HCT116 (cell line): ENCODE measurements at places on chromosomes 3 and 15. TPM values are rescaled to one million over a fixed set of nuclear protein-coding genes. Genes with fewer than 3 reads are reported as not detected.

GRCh38 chr15:45821390-45821789 is 186.6 kb downstream of the SQOR start:
- DNase-seq = no peak
- no peaks in the 10 kb centered on the region for H3K4me1 ChIP-seq
- no peak overlapping the region for H3K27ac ChIP-seq
- H3K4me3 ChIP-seq = no peak overlapping the region

DNA sequence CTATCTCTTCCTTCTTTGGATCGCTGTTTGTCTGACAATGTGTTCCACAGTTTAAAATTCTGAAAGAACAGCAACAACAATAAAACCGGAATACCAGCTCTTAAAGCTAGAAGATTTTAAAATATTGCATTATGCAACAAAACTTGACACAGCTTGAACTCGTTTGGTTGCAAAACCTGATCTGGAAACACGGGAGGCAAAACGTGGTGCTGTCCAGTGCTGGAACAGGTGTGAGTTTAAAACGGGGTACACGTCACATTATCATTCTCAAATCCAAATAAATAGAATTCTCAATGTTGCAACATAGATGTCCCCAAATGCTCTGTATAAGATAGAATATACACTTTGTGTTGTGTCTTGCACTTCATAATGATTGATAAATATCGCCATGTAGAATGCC is 110.9 kb upstream of the LYSMD4 start:
- H3K27me3 ChIP-seq = peaks cover 56% of the 10 kb centered on the region
- H3K27ac ChIP-seq = no peak overlapping the region
- H3K4me1 ChIP-seq = no peaks in the 10 kb centered on the region
- DNase-seq = no peak
- H3K4me3 ChIP-seq = no peak overlapping the region

DNA sequence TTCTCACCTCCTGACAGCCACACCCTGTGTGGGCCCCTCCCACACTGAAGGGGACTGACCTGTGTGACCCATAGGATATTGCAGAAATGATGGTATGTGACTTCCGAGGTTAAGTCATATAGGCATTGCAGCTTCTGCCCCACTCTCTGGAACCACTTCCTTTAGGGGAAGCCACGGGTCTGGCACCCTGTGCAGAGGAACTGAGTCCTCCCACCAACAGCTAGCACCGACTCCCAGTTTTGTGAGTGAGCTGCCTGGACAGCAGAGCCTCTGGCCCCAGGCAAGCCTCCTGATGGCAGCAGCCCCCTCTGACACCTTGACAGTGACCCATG is 24.6 kb upstream of the SLC6A6 start:
- no peak overlapping the region for H3K4me3 ChIP-seq
- peaks cover 8% of the 10 kb centered on the region for H3K4me1 ChIP-seq
- H3K27me3 ChIP-seq = no peaks in the 10 kb centered on the region
- DNase-seq = no peak
- no peak overlapping the region for H3K27ac ChIP-seq

GRCh38 chr3:69178838-69179739 is 56.7 kb upstream of the LMOD3 start:
- H3K4me3 ChIP-seq = no peak overlapping the region
- DNase-seq = no peak
- H3K36me3 ChIP-seq = no peaks in the 10 kb centered on the region
- H3K27ac ChIP-seq = no peak overlapping the region

GOLGA8Q gene
- total RNA-seq = not detected

DNA sequence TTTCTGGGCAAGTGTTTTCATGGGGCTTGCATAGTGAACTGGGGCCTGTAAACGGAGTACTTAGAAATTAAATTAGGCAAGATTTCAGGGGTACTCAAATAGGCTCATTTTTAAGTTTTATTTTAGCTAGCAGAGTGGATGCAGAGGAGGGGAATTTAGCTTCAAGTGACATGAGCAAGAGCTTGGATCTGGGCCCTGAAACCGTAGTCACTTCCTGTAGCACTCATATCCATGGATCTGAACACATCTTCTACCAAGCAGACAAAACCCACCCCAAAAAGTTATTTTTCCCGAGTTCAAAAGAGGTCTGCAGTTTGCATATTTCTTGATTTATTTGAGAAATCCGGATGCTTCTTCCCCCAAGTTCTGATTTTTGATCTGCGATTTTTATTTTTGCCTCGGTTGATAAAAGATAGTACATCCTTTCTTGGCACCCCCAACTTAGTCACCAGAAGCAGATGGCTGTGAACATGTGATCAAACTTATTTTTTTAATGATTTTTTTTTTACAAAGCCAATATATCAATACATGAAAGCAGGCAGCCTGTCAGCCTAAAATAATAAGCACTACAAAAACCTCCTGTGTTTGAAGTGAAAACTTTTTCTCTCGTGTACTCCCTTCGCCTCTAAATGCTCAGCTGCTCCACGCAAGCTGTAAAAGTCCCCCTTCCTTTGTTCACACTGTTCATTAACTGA is 36.6 kb upstream of the STT3B start:
- no peaks in the 10 kb centered on the region for H3K27me3 ChIP-seq
- no peaks in the 10 kb centered on the region for H3K4me1 ChIP-seq
- no peaks in the 10 kb centered on the region for H3K36me3 ChIP-seq
- H3K4me3 ChIP-seq = no peak overlapping the region

FRMD5 gene
- 27.2 TPM for total RNA-seq

GRCh38 chr3:152030320-152030719 is 156.9 kb downstream of the SUCNR1 start:
- no peak overlapping the region for H3K27ac ChIP-seq
- H3K36me3 ChIP-seq = 0 out of 2 replicates have a peak, but pooled peaks cover 3% of the 10 kb centered on the region
- no peak overlapping the region for H3K4me3 ChIP-seq
- peaks cover 16% of the 10 kb centered on the region for H3K4me1 ChIP-seq
- no peak for DNase-seq

DNA sequence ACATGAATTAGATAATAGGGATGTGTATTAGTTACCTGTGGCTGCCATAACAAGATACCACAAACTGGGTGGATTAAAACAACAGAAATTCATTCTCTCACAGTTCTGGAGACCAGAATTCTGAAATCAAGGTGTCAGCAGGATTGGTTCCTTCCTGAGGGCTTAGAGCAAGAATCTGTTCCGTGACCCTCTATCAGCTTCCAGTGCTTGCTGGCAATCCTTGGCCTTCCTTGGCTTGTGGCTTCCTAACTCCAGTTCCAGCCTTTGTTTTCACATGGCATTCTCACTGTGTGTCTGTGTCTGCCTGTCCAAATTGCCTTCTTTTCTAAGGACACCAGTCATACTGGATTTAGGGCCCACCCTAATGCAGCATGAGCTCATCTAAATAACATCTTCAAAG is 94.4 kb upstream of the NR2E3 start:
- no peak overlapping the region for H3K4me3 ChIP-seq
- no peaks in the 10 kb centered on the region for H3K36me3 ChIP-seq
- no peaks in the 10 kb centered on the region for H3K27me3 ChIP-seq
- no peak for DNase-seq

GRCh38 chr15:90901175-90902039 is 1.7 kb upstream of the MAN2A2 start:
- peaks cover 20% of the 10 kb centered on the region for H3K4me1 ChIP-seq
- no peaks in the 10 kb centered on the region for H3K27me3 ChIP-seq
- H3K4me3 ChIP-seq = peak overlapping the region; percentile 84
- DNase-seq = no peak
- H3K36me3 ChIP-seq = peaks cover 10% of the 10 kb centered on the region; the same call in 1 of the 2 replicates

KIF15 gene
- 20.9 TPM for total RNA-seq

ERICH6 gene
- total RNA-seq = not detected

CPA3 gene
- total RNA-seq = not detected

SEMA3G gene
- total RNA-seq = 4.2 TPM

DNA sequence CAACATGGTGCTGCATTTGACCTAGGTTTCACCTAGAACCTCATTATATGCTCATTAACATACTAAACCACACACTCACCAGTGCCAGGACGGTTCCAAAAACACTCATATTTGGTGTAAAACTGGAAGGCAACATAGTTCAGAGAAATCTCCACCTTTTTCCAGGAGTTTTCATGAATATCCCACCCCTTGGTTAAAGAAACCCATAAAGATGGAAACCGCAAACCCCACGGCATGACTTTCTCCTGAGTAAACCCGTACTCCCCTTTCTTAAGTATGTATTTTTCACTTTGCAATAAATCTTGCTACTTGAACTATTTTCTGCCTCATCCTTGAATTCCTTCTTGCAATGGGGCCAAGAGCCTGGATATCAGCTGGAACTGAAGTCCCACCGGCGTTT is 379.3 kb downstream of the MAGI1 start:
- no peaks in the 10 kb centered on the region for H3K36me3 ChIP-seq
- H3K4me1 ChIP-seq = no peaks in the 10 kb centered on the region; the same call in 1 of the 2 replicates
- no peaks in the 10 kb centered on the region for H3K27me3 ChIP-seq
- H3K4me3 ChIP-seq = no peak overlapping the region
- no peak for DNase-seq

DNA sequence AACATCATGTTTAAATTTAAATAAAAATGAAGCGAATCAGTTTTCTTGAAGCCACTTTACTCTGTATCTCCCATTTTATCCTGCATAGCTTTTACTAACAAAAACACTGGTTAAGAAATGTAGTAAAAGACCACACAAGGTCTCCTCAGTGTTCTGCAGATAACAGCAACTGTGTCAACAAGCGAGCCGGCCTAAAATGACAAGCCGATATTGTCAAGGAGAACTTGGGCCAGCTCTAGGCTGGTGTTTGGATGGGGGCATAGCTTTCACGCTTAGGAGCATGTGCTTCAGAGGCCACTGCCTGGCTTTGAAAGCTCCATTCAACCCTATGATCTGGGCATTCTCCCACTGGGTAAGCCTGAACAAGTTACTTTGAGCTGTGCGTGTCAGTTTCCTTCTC is 38.1 kb downstream of the MFSD1 start:
- H3K36me3 ChIP-seq = no peaks in the 10 kb centered on the region
- DNase-seq = no peak
- no peaks in the 10 kb centered on the region for H3K4me1 ChIP-seq
- H3K27me3 ChIP-seq = no peaks in the 10 kb centered on the region
- no peak overlapping the region for H3K4me3 ChIP-seq
- no peak overlapping the region for H3K27ac ChIP-seq

CDCP1 gene
- total RNA-seq = 196 TPM

GRCh38 chr3:195260280-195260905 is 10.6 kb downstream of the XXYLT1 start:
- H3K27ac ChIP-seq = peak overlapping the region; percentile 92; the same call in 1 of the 2 replicates
- H3K4me1 ChIP-seq = peaks cover 19% of the 10 kb centered on the region
- DNase-seq = no peak
- peak overlapping the region; percentile 42 for H3K4me3 ChIP-seq

THBS1 gene
- total RNA-seq = 6.3 TPM

DNA sequence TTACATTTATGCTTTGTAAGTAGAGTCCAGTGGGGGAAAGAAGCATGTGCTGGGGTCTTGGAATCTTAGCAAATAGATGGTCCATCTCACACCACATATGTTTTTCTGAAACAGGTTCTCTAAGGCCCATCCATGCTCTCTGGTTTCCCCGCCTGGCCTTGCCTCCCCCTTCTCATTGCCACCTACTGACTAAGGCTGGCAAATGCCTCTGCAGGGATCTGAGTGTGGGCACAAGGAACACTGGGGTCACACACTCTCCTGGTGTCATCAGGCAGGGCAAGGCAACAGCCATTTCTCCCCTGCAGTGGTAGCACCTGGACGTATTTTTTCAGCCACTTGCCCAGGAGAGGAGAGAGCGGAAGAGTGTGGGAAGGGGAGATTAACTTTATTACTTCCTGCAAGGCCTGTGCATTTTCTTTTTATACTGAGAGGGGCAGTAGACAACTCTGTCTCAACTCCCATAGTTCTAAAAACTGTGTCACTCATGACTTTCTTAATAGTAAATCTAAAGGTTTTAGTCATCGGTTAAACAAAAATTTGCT is 804.2 kb upstream of the NECTIN3 start:
- no peaks in the 10 kb centered on the region for H3K27me3 ChIP-seq
- DNase-seq = no peak
- H3K4me1 ChIP-seq = no peaks in the 10 kb centered on the region
- no peak overlapping the region for H3K4me3 ChIP-seq
- no peaks in the 10 kb centered on the region for H3K36me3 ChIP-seq

CHRNA5 gene
- total RNA-seq = 25.2 TPM

DNA sequence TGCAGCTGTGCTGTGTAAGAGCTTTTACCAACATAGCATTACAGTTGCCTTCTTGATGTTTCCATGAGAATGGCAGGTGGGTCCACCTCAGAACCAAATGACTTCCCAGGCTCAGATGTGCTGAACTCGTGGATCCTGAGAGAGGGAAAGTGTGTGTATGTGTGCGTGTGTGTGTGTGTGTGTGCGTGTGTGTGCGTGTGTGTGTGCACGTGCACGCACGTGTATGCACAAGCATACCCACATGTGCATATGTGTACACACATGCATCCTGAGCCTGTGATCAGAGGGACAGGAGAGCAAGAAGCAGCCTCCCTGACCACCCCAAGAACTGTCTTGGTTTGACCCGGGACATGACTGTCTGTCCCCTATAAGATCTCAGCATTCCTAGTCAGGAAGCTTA is 48.1 kb downstream of the CHDH start:
- H3K27me3 ChIP-seq = no peaks in the 10 kb centered on the region
- H3K4me1 ChIP-seq = peaks cover 12% of the 10 kb centered on the region; the same call in 1 of the 2 replicates
- DNase-seq = no peak
- no peaks in the 10 kb centered on the region for H3K36me3 ChIP-seq

MLH1 gene
- 9.6 TPM for total RNA-seq

DNA sequence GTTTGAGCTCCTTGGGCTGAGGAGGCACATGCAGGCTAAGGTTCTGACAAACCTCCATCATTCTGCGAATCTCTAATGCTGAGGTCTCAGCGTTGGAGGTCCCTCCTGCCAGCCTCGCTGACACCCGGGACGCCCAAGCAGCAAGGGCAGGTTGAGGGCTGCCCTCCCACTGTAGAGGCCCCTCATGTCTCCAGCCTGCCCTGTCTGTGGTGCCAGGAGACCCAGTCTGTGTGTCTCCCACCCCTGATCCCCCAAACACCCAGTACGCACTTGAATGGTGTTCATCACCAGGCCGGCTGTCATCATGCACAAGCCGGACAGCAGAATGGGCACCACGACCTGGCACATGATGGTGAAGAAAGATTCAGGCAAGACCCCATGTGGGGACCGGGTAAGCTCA is 27.8 kb downstream of the SLC41A3 start:
- peaks cover 26% of the 10 kb centered on the region for H3K4me1 ChIP-seq
- no peaks in the 10 kb centered on the region for H3K27me3 ChIP-seq
- no peak overlapping the region for H3K27ac ChIP-seq
- H3K36me3 ChIP-seq = no peaks in the 10 kb centered on the region
- H3K4me3 ChIP-seq = no peak overlapping the region

GRCh38 chr3:171649267-171649666 is 161.0 kb downstream of the PLD1 start:
- no peak overlapping the region for H3K4me3 ChIP-seq
- H3K27ac ChIP-seq = no peak overlapping the region
- H3K36me3 ChIP-seq = no peaks in the 10 kb centered on the region
- H3K4me1 ChIP-seq = no peaks in the 10 kb centered on the region
